ENCODE measurements at places on chromosomes 6 and 20. TPM values are rescaled to one million over a fixed set of nuclear protein-coding genes. Genes with fewer than 3 reads are reported as not detected.

OR14J1 gene
- not detected for total RNA-seq

CHRNA4 gene
- 0.20 TPM for total RNA-seq

KIAA1755 gene
- 0.14 TPM for total RNA-seq

LPIN3 gene
- 8.7 TPM for total RNA-seq

PPP1R11 gene
- 42.0 TPM for total RNA-seq

SIRT5 gene
- total RNA-seq = 4.2 TPM

SPATS1 gene
- total RNA-seq = not detected

BTBD9 gene
- 2.2 TPM for total RNA-seq

TMEM217 gene
- 0.99 TPM for total RNA-seq

ULBP1 gene
- total RNA-seq = 0.97 TPM

GINM1 gene
- 30.9 TPM for total RNA-seq

PGM3 gene
- total RNA-seq = 24.1 TPM

GSTA3 gene
- total RNA-seq = not detected

GRIK2 gene
- 0.22 TPM for total RNA-seq

C20orf204 gene
- 0.37 TPM for total RNA-seq

TJAP1 gene
- total RNA-seq = 21.4 TPM

KHDRBS2 gene
- not detected for total RNA-seq

GHRH gene
- total RNA-seq = not detected

MYMX gene
- total RNA-seq = not detected

RBPJL gene
- not detected for total RNA-seq

CASS4 gene
- 0.09 TPM for total RNA-seq

KHDC1L gene
- not detected for total RNA-seq

GRM1 gene
- total RNA-seq = 0.08 TPM

COL21A1 gene
- 0.81 TPM for total RNA-seq

E2F3 gene
- 13.0 TPM for total RNA-seq

ECT2L gene
- total RNA-seq = not detected

LRRC73 gene
- total RNA-seq = 1.2 TPM

L3MBTL1 gene
- total RNA-seq = 1.1 TPM

RING1 gene
- total RNA-seq = 24.9 TPM

Data from A549 treated with CpdA at 1 μM for 4 hours (cell line).